BJ (cell line): ENCODE measurements at places on chromosomes 7 and 10.
A peak's percentile ranks its signal among the peaks of the same experiment; 100 is the strongest.

- DNase-seq, result no peak
Observed at GRCh38 chr7:91351374-91351773, 87.1 kb downstream of the FZD1 start.

DNA sequence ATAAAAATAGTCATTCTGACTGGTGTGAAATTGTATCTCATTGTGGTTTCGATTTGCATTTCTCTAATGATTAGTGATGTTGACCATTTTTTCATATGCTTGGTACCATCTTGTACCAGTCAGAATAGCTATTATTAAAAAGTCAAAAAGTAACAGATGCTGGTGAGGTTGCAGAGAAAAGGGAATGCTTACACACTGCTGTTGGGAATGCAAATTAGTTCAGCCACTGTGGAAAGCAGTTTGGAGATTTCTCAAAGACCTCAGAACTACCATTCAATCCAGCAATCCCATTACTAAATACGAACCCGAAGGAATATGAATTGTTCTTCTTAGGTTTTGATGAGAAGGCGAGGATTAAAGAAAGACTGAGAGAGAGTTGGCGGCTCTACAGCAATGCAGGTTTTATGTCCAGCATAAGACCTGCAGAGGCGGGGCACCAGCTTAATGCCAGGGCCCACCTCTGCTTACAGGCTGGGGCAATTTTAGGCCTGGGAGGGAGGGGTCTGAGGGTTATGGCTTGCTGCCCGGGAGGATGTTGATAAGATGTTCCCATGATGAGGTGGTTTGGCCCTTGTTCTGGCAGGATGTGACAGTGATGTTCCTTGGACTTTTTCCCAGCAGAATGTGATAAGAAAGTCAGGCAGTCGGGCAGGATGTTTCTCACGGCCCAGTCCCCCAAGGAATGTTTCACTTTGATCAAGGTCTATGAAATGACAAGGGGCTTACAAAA, 74.4 kb downstream of the MEST start:
- no peak for DNase-seq

DNA sequence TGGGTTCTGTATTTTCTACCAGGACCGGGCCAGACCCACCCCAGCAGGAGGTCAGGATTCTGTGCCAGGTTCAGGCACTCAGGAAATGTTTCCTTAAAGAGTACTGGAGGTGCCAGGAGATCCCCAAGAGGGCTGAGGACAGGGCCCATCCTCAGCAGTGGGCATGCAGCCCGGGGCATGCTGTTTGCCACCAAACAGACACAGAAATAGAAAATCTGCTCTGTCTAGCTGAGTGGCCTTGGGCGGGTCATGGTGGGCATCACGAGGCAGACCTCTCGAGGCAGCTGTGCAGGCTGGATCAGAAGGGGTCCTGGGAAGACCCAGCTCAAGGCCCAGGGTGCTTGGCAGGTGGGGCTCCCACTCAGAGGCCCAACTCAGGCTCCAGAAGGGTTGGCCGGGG, 105.0 kb downstream of the FAM53B start:
- no peak for DNase-seq

DNA sequence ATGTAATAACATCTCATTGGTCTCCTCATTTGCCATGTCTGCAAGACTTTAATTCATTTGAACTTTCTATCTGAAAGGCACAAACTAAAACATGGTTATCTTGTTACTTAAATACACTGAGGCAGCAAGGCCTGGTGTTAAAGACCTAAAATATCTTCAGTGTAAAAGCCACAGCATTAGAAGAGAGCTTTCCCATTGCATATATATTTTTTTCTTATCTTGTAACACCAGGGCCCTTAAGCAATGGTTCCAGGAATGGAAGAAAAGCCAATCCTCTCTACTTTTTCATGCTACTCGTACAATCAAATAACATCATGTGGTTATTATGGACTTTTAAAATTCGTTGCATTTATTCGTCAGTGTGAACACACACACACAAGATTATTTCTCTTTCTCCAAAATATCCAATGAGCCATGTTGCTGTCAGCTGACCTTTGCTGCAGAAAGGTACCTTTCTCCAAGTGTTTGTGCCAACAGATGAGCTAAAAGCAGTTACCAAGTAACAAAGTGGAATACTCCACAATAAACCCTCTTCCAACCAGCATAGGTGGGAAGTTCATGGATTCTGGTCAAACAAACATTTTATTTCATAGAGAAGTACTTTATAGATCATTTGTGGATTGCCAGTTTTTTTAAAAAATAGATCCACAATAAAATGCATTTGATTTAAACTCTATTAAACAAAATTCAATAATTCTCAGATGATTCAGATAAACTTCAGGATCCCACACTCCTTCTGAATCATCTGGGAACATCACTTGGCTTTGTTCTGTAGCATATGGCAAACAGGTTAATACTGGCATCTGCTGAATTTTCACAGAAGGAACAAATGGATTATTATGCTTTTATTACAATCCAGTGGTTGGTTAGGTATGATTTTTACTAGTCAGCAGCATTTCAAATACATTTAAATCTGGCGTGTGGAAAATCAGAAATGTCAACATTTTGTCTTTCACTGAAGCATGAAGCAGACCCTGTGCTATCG, 63.3 kb upstream of the AGBL3 start:
- no peak for DNase-seq

DNA sequence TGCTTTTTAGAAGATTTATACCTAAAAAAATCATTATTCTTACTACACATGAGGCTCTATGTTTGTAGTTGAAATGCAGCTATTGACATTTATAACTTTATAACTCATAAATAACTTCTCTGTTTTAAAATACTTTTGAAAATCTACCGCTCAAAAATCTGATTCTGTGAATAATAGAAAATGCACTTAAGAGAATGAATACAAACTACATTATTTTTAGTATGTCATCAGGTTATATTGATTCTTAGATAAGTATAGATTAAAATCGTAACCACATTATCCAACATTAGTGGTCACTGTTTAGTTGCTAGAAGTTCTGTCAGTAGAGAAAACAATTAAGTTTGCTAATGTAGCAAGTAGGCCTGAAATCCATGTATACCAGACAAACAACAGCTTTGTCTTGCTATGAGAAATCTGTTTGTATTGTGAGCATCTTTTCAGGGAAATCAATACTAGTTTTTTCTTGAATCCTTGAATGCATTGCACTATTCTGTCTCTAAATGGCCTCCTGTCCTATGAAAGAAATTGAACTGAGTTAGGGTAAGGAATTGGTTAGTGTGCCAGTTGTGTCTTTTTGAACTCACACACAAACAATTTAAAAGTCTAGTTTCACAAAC, 116.5 kb upstream of the HDAC9 start:
- no peak for DNase-seq

- no peak for DNase-seq
Observed at GRCh38 chr7:130611218-130611617, 57.3 kb downstream of the COPG2 start.

DNA sequence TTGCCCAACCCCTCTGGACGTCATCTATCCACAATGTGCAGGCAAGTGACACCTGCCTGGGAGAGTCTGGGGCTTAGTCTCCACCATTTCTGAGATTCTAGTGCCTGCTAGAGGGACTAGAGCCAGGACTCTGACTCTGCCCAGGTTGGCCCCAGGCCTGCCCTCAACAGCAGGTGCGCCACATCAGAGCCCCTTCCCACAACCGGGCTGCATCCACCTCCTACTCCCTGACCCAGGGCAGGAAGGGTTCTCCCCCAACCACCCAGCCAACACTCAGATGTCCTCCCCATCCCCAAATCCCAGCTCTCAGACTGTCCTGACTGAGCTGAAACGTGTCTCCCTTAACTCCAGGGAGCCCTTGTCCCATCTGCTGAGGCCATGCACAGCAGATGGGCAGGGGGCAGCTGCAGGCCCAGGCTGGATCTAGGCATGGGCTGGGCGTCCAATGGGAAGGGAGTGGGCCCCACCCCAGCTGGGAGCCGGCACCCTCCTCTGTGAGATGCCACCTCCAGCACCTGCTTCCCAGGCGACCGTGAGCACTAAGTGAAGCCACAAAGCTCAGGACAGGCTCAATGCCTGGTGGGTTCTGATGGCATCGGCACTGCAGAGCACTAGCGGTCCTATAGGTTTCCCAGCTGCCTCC, 49.2 kb downstream of the RASGEF1A start:
- no peak for DNase-seq

DNA sequence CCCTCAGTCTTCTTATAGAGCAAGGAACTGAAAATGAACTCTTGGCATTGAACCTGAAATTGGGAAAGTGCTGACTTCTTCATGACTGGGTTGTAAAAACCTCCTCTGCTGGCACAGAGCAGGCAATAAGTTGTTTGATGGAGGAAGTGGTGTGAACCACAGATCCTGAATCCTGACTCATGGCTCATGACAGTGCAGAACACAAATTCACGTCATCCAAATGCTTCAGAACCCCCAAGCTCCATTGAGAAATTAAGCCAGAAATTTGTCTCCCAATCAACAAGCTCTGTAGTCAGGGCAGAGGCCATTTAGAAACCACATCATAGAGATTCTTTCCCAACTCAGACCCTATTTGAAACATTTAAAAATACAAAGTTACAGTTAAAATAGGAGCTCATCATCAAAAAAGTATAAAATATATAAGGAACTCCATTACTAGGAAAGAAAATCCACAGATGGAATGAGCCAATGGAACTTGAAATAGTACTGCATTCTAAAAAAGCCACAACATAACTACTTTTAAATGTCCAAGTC, 10.3 kb upstream of the STK17A start:
- peak; percentile 99 for DNase-seq

DNA sequence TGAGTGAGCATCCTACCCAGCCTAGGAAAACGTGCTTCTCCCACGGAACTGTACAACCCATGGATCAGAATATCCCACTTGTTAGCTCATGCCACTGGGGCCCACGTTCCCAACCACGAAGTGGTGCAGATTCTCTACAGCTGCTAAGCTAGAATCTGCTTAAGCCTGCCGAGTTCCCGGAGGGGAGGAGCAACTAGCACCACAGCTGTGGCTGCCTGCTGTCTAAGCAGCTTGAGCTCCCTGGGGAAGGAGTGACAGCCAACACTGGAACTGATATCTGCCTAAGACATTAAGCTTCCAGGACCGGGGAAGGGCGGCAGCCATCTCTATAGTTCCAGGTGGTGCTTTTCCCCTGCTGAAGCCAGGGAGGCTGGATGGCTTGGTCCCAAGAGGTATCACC, 334.7 kb upstream of the CHRM2 start:
- no peak for DNase-seq

DNA sequence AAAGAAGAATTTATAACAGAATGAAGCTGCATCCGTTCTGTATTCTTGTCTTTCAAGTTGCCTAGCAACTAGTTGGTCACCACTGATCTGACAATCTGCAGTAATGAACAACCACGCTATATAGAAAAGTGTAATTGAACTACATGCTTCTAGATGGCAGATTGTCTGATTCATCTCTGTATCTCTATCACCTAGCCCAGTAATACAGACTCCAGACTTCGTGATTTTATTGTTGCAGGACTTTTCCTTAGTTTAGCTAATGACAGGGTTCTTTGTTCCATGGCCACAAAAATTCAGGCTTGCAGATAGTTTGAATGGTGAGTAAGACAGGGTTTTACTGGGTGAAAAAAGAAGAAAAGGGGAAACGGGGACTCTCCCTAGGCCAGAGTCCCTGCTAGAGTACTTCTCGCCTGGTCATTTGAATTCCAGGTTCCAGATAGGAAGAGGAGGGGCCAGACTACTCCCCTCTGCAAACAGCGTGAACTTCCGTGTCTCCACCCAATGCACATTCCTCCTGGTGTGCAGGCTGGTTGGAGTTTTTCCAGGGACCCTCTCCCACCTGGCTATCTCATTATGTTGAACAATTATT, 45.9 kb downstream of the COL1A2 start:
- DNase-seq, result no peak

DNA sequence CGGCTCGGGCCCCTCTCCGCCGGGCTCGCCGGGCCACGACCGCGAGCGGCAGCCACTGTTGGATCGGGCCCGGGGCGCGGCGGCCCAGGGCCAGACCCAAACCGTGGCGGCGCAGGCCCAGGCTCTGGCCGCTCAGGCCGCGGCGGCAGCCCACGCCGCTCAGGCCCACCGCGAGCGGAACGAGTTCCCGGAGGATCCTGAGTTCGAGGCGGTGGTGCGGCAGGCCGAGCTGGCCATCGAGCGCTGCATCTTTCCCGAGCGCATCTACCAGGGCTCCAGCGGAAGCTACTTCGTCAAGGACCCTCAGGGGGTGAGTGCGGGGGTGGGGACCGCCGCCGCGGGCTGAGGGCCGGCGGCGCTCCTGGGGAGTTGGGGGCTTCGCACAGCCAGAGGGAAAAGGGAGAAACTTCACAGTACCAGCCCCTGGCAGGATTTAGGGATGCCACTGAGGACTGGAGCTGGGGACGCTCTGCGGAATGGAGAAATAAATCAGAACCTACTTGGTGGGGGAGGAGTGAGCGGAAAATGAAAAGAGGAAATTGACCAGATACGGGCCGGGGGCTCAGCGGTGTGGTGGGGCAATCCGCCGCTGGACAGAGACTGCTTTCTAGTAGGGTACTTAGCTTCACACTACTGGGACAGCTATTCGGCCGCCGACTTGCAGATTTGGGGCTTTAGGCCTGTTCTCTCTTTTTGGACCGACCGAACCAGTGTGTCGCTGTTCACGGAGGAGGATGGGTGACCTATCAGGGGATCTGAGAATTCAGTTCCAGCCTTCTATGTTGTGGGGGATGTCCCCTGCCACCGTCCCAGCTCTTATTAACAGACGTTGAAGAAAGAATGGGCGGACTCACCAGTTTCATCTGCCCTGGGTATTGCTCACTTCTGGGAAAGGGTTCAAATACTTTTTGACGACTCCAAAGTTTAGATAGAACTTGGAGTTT, 669 bp downstream of the PI4K2A start:
- no peak for DNase-seq

- DNase-seq, result no peak
Observed at GRCh38 chr7:80858141-80858903, 60.5 kb downstream of the SEMA3C start.
